ENCODE measurements at places on chromosomes 5 and 9.

GRCh38 chr9:88915916-88916315 is 75.4 kb upstream of the S1PR3 start:
- DNase-seq, result no peak

- DNase-seq, result no peak
These were observed 2.6 kb upstream of the SNX18 start for GRCh38 chr5:54514841-54515432.

DNA sequence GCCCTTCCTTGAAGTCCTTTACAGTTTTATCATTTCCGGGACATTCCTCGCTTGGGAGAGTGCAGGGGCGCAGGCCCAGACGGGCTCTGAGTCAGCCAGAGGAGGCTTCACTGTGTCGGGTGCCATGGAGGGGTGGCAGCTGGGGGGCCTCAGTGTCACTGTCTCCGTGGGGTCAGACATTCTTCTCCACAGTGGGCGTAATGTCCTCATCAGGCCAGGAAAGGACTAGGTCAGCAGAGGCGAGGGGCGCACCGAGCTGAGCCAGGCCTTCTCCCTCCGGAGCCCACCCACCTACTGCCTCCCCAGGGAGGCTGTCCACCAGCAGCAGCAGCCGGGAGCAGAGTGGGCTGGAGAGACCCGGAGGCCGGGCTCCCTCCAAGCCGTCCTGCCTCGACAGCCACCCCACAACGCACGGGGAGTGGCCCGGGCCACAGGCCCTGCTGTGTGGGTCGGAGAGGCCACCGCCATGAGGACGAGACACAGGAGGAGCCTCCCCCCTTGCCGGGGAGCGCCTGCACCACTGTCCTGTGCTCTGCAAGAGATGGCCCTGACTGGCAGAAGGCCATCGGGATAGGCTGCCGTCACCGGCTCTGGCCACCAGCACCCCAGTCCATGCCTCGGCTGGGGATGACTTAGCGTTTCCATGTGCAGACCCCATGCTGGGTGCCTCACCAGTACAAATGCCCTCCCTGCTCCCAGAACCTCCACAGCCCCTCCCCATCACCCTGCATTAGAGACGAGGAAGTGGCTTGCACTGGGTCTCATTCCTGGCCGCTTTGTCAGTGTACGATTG is 26.5 kb downstream of the SARDH start:
- DNase-seq, result no peak

GRCh38 chr9:89362647-89363310 is 44.5 kb downstream of the SECISBP2 start:
- DNase-seq, result no peak

All from activated gamma-delta T cell treated with anti-CD3 and anti-CD28 coated beads, Interleukin-2, amount 50 U/mL, for 16 hours (primary cell).